ENCODE measurements at places on chromosomes 1 and 21.

GRCh38 chr1:60746278-60746791 lies 336.0 kb upstream of the NFIA start:
- no peak for DNase-seq

- DNase-seq = no peak
Observed at GRCh38 chr1:238778113-238778512, 608.3 kb upstream of the CHRM3 start.

DNA sequence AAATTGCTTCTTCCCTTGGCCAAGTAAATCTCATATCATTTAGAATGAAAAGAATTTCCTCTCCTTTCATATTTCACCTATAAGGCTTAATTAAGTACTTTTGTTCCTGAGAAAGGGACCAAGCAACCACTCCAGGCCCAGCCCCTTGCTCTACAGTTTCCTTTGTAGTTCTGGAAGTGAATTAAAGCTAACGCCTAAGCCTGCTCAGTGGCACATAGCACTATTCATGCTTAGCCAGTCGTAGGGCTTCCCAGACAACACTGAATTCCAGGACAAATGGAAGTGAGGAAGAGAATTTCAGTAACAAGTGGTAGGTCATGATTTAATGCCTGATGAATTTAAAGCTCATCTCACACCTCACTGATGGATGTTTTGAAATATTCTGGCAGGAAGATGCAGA lies 73.3 kb downstream of the RPAP2 start:
- DNase-seq = no peak

DNA sequence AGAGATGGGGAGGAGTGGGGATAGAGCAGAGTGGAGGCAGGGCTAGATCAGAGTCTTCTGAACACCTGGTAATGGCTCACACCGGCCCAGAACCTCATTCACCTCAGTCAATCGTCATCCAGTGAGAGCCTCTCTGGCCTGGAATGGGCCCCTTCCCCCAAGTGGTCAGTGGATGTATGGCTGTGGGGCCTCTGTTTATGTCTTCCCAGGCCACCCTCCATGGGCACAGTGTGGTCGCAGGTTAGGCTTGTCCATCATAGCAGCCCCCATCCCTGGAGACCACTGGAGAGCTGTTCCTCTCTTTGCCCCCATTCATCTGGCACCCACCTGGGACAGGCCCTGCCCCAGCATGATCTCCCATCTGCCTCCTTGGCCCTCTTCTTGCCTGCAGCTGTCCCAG lies 29.6 kb upstream of the TENT5C start:
- no peak for DNase-seq

- DNase-seq = no peak
Observed at GRCh38 chr1:29956349-29957030, 720.2 kb downstream of the PTPRU start.

GRCh38 chr1:44263568-44264450 lies 50.5 kb downstream of the DMAP1 start:
- DNase-seq = no peak

GRCh38 chr1:96290801-96291200 lies 430.8 kb upstream of the PTBP2 start:
- DNase-seq = no peak

GRCh38 chr1:191669629-191670028 lies 488.6 kb upstream of the RGS18 start:
- no peak for DNase-seq

DNA sequence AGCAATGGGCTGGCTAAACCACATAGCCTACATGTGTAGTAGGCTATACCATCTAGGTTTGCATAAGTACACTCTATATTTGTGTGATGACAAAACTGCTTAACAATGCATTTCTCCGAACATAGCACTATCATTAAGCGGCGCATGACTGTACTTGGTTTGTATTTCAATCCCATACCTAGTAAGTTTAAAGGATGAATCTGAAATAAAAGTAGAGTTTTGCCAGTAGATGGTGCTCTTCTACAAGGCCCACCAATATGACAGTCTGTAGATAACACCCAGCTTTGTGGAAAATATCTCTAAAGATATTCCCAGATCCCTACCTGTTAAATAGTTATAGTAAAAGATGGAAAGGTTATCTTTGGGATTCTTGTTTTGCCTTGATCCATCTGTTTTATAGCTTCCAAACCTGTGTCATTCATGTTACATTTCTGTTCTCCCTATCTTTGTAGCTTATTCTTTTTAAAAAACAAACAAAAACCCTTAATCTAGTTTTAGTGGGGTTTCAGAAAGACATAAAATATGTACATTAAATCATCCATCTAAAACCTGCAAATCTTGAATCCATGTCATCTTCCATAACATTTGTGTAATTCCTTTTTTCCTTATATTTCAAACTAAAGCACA lies 33.9 kb upstream of the ASPM start:
- no peak for DNase-seq

All from stimulated activated CD8-positive, alpha-beta memory T cell treated with anti-CD3 and anti-CD28 coated beads, Interleukin-12 subunit alpha, Interleukin-12 subunit beta, amount 100 ng/mL, for 1 hour (primary cell).